ENCODE measurements at places on chromosomes 6 and 20.

GRCh38 chr20:2696646-2697045 is 4.1 kb downstream of the EBF4 start:
- no peak for DNase-seq

DNA sequence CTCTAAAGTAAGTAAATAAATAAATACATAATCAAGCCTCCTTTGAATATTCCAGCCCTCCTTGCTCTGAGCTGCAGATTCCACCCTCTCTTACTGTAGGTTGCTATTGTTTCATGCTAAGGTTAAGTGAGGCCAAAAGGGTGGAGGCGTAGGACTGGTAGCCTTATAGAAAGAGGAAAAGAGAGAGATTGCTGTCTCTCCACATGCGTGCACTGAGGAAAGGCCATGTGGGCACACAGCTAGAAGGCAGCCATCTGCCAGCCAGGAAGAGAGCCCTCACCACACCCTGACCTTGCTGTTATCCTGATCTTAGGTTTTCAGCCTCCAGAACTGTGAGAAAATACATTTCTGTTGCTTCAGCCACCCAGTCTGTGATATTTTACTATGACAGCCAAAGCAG is 87.4 kb upstream of the SHLD1 start:
- no peak for DNase-seq

GRCh38 chr6:143074101-143074500 is 13.4 kb downstream of the AIG1 start:
- no peak for DNase-seq

GRCh38 chr6:7726416-7727085 is 652 bp downstream of the BMP6 start:
- DNase-seq: no peak

- no peak for DNase-seq
Measured at GRCh38 chr20:45810191-45810970, 2.1 kb upstream of the UBE2C start.

DNA sequence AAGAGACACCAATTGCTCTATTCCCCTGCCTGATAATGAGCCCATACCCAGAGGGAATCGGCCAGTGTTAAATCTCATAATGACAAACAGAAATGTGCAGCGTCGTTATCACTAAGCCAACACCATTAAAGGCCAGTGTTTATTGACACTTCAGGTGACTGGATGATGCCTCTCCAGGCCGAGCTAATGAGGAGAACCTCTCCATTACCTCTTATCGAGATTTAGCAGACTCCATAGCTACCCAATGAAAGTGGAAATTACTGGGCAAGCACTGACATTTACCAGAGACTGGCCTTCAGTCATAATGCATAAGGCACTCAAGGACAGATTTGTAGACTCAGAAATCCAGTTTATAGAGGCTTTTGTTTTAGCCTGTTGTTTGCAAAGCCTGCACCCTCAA is 669.5 kb downstream of the MAFB start:
- no peak for DNase-seq

DNA sequence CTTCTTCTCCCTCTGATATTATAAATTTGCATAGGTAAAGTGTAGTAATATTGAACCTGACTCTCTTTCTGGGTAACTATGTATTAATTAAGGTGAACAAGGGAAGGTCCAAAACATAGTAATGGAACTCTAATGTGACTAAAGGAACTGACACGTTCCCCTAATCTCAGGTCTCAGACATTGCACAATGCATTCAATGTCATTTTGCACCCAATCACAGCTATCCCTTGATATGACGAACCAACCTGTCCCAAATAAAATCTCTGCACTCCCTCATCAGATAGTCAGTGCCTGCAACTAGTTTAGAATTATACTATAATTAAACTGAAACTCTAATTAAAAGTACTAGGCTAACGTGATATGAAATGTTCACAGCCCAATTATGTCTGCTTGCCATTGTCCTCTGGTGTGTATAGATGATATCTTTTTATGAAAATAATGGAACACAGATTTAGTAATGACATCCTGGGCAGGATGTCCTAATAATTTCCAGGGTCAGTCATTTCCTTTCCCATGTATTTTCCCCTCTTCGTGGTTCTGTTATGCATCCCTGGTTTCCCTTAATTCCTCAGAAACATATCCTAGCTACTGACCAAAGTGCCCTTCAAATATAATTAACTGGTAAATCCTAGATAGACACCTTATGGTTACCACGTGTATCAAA is 36.8 kb downstream of the PTPRK start:
- no peak for DNase-seq

DNA sequence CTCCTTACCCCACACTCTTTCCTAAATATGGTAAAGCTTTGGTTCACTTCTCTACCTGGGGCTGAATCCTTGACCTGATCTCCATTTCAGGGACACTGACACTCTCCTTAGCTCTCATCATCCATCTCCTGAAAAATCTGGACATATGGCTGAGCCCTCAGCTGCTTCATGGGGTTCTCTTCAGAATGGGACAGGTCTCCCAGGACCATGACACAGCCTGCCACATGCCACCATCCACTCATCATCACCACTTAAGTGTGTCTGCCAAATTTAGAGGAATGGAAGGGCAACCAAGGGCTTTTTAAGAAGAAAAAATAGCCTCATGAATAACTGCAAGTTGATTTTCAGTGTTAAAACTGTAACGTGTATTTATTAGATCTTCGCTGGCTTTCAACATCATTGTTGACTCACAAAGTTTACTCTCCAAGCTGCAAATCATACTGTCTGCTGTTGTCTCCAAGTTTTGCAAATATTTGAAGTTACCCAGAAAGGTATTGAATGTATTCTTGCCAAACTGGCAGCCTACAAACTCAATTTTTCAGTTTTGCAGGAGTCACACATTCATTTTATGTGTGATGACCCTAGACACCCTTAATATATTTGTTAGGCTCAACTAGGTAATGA is 41.1 kb downstream of the HS3ST5 start:
- DNase-seq: no peak

- no peak for DNase-seq
Measured at GRCh38 chr6:46411456-46412197, 79.6 kb downstream of the RCAN2 start.

DNA sequence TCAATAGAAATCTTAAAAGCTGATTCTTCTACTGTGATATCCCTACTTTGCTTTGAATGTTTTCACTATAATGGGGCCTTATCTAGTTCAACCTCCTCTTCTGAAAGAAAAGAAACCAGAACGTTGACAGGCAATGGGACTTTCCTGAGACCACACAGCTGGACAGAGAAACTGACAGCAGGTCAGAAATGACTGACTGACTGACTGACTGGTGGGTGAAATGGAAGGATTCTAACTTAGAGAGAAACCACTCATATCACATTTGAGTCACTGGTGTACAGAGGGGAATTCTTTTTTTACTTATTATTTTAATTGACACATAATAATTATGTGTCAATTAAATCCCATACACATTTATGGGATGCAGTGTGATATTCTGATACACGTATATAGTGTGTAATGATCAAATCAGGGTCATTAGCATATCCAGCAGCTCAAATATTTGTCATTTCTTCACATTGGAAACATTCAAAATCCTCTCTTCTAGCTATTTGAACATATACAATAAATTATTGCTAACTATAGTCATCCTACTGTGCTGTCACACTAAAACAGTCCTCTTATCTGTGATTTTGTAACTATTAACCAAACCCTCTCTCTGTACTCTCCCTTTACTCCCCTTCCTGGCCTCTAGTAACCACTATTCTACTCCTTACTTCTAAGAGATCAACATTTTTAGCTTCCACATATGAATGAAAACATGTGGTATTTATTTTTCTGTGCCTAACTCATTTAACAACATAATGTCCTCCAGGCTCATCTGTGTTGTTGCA is 64.8 kb upstream of the NRSN1 start:
- DNase-seq: no peak

GRCh38 chr6:129314575-129314974 is 395.4 kb downstream of the ARHGAP18 start:
- DNase-seq: no peak

GRCh38 chr6:125020385-125020784 is 58.1 kb downstream of the RNF217 start:
- no peak for DNase-seq

DNA sequence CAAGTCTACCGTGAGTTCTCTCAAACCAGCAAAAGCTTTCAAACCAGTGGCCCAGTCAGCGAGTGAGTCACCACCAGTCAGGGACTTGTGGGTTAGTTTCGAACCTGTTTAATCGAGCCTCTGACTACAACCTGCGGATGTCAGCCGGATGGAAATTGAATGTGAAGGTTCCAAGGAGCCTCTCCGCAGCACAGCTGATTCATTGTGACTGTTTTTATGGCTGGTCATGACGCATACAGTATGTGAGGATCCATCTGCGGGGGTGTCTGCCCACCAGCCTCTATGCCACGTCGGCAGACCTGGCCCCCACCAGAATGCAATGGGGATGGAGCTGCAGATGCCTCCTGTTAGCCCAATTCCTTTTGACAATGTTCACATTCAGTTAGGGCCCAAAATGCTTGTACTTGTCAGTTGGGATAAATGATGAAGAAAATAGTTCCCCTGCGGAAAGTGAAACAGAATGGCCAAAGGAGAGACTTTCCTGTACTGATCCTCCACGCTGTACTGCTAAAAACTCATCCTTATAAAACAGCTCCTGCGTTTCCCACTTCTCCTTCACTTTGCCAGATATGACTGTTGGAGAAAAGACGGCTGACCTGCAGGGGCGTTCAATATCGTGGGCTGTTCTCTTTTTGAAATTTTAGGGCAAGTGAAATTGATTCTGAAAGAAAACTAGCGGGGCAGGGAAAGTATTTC is 206.6 kb downstream of the TFAP2B start:
- DNase-seq: no peak

DNA sequence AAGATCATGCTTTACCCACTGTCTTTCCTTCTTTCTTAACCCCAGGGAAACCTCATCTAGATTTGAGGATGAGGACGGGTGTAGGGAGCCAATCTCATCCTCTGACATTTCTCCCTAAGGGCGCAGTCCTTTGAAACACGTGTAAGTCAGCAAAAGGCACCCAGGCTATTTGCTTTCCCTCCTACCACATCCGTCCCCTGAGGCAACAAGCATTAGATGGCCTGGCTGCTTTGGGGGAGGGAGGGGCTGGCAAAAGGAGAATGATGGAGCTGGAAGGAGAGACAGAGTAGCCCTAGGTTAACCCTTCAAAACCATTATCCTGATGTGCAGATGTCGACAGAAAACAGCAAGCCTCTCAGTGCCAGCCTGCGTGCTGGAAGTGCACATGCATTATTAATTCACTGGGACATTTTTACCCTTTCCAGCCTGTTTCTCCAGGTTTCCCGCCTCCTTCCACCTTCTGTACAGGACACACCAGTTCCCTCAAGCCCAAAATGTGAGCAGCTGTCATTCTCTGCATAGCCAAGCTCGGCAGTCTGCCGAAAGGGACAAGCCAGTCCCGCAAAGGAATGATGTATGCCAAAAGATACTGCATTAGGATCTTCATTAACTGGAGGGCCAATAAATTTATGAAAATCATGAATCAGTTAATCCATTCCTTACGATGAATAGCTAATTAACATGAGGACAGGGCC is 547.2 kb downstream of the CD83 start:
- no peak for DNase-seq

- no peak for DNase-seq
Measured at GRCh38 chr20:46951405-46951804, 56.8 kb downstream of the EYA2 start.

- DNase-seq: no peak
Measured at GRCh38 chr6:88380083-88380482, 213.9 kb upstream of the CNR1 start.

DNA sequence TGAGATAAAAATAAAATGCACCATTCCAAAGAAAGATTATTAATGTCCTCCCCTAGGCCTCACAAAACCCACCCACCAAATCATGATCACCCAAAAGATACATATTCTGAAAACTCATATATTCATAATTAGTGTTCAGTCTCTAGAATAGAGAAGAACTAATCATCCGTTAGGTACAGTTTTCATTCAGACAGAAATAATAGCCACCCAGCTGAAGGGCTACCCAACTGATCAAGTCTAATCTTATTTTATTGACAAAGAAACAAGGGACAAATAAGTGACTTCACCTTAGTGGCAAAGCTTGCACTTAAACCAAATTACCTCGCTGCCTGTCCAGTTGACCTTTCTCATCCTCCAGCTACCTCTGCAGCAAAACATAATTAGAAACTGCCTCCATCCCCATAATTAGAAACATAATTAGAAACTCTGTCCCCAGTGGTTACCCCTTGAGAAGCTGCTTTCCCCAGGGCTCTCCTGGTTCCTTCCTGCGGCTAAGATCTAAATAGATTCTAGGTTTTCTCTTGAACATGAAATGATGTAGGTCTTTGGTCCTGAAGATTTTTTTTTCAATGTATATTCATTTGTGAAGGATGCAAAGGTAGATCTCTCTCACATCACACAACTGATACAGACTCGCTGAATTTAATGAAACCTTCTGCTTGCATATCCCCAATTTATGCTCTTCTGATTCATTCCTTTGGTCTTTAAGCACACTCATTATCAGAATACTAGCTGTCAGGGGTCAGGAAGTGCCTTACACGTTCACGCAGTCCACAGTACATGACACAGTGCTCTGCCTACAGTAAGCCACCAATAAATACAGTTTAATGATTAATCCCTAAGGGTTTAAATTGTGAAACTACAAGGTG is 46.3 kb downstream of the HBS1L start:
- no peak for DNase-seq

DNA sequence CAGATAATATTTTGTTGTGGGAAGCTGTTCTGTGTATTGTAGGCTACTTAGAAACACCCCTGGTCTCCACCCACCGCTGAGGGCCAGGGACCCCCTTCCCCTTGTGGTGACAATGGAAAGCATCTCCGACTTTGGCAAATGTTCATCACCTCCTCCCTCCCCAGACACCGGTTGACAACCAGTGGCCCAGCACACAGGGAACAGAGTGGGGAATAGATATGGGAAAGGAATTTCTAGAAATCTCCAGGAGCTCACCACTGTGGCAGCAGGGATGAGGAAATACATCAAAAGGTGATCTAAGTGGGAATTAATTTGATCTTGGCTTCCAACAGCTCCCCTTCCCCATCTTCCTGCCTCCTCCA is 257.3 kb upstream of the FOXQ1 start:
- no peak for DNase-seq

DNA sequence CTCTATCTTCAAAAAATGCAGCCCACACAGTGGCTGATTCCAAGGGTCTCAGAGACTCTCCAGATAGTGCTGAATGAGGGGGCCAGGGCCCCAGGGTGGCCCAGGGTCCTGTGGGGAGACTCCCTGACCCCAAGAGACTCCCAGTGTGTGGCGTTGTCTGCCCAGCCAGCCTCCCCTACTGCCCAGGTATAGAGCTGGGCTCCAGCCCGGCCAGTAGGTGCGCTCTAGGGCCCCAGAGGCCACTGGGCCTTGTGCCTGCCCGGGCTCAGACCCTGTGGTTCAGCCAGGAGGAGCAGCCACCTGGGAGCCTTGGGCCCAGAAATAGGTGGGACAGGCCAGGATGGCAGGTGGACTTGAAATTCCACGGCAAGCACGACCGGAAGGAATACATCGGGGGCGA is 30.3 kb upstream of the GATA5 start:
- DNase-seq: no peak

GRCh38 chr6:163786995-163787671 is 372.6 kb downstream of the QKI start:
- DNase-seq: no peak

- no peak for DNase-seq
Measured at GRCh38 chr20:17959257-17959627, 9.4 kb downstream of the SNX5 start.

All from stimulated activated naive CD4-positive, alpha-beta T cell (primary cell).